ENCODE measurements at places on chromosomes 1 and 21. TPM values are rescaled to one million over a fixed set of nuclear protein-coding genes. Genes with fewer than 3 reads are reported as not detected.

ADAMTS5 gene
- 34.5 TPM for total RNA-seq

DNA sequence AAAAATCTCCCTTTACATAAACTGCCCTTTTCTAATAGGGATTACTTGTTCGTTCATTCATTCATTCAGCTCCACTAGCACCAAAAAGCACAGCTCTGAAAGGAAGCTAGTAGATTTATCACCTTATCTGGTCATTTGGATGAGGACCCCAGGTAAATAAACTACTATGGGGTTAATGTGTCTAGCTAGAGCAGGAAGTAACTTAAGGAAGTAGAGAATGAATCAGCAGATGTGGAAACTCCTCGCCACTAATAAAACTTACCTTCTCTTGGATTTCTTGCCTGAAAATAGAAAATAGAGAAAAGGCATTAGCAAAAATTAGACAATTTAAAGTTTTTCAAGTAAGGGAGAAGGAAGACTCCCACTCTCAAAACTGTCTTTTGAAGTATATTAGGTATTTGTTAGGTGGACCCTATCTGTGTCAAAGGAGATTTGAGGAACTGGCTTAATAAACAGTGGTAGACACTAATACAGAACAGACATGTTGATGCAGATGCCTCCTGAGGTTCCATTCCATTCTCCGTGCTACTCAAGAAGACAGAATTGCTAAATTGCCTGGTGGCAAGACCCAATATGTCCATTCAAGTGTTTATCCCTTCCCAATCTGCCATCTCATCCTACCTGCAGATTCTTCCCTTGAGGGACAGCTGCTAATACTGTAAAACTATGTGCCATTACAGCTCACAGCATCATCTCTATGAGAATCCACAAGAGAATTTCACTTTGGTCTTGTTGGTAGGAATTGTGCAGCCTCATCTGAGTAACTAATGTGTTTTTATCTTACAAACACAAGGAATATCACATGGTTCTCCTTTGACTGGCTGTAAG is 14.9 kb downstream of the SELL start:
- DNase-seq, result no peak

KISS1 gene
- 10.6 TPM for total RNA-seq

- no peak for DNase-seq
These were observed 376 bp downstream of the AVPR1B start for GRCh38 chr1:206116873-206117150.

RGS8 gene
- not detected for total RNA-seq

- DNase-seq, result no peak
These were observed 27.8 kb upstream of the HYI start for GRCh38 chr1:43481491-43481890.

- no peak for DNase-seq
These were observed 9.3 kb downstream of the KIF21B start for GRCh38 chr1:201013991-201014815.

DNA sequence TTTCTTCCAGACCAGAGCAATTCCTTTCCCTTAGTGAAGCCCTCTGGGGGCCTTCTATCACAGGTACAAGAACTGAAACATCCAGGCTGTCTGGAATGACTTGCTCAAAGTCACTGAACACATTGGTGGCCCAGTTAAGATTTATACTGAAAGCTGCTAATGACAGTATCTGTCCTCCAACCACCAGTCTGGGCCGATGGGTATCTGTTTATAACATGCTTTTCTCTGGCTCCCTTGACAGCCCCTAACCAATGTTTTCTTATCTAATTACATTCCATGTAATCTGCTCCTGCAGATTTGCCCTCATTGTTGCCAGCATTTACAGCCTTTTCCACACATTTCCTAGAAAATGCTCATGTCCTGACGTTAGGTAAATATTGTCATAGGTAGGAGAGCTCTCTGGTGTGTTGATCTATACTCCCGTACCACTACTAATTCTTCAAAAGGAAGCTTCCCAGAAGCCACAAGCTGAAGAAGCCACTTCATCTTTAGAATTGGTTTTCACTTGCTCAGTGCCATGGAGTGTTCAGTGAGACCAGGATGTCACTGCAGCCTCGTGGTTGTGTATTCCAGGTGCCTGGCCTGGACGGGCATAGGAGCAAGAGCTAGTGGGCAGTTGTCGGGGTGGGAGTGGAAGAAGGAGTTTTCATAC is 163.9 kb downstream of the TSEN15 start:
- no peak for DNase-seq

- peak; percentile 89 for DNase-seq
These were observed 245.4 kb downstream of the KCNJ6 start for GRCh38 chr21:37670883-37671282.

DNA sequence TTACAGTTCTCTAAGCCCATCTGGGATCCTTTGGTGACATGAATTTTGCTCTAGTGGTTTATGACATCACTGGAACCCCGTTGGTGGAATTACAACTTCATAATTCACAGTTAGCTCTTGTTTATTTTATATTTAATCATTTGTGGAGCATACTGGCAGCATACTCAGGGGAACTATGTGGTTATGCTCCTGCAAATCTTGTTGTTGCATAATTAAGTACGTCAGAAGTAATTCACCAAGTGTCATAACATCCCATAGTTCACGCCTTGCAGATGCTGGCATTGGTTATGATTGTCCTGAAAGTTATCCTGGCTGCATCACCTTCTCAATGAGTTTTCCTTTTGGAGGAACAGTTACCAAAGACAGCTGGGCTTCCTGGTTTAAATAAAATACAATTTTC is 16.5 kb downstream of the PRRX1 start:
- DNase-seq, result no peak

DNA sequence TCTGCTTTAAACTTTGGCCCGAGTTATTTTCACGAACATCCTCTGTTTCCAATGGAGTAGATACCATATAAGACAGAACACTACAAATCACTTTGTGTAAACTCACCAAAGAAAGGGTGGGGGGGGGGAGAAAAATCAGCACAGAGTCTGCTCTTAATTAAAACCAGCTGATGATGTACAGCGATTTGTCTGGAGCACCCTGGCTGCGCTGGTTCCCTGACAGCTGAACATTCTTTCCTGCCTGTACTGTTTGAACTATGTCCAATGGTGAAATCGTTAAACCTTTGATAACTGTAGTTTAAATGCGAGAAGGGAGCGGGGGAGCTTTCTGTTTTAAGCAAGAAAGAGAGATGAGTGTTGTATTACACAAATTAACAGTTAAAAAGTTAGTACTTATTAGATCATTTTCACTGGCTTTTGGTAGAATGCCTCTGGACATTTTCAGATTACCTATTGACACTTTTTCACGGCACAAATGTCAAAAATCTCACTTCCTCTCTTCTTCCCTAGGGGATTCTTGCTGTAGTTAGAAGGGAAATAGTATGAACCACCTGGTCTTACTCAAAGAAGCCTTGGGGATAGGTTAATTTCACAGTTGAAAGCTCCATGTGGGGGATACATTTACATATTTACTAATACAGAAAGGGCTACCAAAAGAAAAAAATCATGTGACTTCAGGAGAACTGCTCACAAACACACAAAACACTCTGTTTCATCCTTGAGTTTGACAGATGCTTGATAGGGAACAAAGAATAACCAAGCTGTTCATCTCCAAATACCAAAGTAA is 140.2 kb upstream of the RUNX1 start:
- peak; percentile 73 for DNase-seq

LENEP gene
- total RNA-seq, result not detected

GRCh38 chr1:6248161-6248776 is 4.3 kb downstream of the HES3 start:
- DNase-seq, result no peak

DNA sequence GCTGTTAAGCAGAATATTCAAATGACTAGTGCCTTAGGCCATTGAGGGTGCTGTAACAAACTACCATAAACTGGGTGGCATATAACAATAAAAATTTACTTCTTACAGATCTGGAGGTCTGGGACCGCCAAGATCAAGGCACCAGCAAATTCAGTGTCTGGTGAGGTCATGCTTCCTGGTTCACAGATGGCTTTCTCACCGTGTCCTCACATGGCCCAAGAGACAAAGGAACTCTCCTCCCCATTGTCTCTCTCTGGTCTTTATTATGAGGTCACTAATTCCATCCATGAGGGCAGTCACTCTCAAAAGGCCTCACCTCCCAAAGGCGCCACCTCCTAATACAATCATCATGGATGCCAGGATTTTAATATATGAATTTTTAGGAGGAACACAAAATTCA is 127.3 kb downstream of the GABPA start:
- DNase-seq, result no peak

DNA sequence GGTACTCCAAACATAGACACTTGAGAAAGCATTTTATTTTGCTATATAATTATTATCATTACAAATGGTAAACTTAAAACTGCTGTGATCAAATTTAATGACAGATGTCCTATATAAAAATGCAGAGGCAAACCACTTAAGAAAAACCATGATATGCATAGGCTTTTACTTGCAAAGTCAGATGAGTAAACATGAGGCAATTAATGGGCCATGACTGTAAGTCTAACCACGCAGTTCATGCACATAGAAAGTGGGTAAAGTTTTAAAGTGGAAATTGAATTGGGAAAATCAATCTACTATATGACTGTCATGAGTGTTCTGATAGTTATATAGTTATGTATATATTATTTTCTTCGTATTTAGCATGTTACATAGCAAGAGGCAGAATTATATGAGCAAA is 219.2 kb downstream of the PTPRC start:
- no peak for DNase-seq

DNA sequence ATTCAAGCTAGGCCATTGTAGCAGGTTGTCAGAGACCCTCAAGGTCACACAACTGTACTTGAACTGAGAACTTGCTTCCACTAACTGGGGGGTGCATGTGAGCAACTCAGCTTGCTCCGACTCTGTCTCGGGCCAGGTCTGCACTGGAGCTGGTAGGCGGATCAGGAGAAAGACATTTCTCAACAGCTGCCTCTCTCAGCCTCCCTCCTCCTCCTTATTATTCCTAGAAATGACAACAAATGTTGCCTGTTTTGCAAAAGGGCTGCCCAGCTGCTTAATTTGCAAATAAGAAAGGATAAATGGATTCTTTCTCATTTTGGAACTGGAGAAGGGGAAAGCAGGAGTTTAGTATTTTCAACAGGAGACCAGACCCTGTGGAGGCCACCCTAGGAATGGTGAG is 140.5 kb downstream of the RHOU start:
- peak; percentile 23 for DNase-seq

DNA sequence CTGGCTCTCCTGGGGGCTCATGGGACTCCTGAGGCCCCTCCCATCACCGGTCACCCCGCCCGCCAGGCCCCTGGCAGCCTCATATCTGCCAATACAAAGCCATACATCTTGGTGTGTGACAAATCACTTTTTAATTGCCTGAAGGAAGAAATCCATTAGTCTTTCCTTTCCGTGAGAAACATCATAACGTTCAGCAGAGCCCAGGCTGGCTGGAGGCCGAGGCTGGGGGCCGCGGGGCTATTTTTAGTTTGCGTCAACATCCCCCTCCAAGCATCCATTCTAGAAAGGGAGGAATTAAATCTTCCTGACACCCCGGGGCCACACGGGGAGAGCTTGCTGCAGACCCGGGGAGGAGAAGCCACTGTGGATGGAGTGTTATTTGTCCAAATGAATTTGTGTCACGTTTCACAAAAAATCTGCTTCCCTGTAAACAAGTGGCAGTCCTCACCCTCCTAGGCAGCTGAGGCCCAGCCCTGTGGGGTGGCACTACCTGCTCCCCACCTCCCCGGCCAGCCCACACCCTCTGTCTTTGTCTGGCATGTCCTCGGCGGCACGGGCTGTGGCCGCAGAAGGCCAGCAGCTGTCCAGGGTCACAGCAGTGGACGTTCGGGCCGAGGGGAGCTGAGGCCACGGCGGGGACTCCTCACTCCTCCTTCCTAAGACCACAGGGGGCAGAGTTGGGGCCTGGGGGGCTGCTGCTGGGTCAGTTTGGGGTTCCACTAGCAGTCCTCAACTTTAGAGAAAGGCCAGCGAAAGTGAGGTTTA is 236.9 kb upstream of the VAMP3 start:
- DNase-seq, result peak; percentile 86

PYCR2 gene
- 61.4 TPM for total RNA-seq

CFHR1 gene
- total RNA-seq, result 0.21 TPM

KCNJ15 gene
- total RNA-seq, result 14.8 TPM

All from myocyte (in vitro differentiated cells).